ENCODE measurements at places on chromosomes 16 and 17. TPM values are rescaled to one million over a fixed set of nuclear protein-coding genes. Genes with fewer than 3 reads are reported as not detected.

The FXR2 gene
- 10.9 TPM for polyA plus RNA-seq

The CHD9NB gene
- polyA plus RNA-seq = 0.20 TPM

The LDHD gene
- 0.81 TPM for polyA plus RNA-seq

The DNAI2 gene
- polyA plus RNA-seq = not detected

The HBQ1 gene
- not detected for polyA plus RNA-seq

The FLYWCH1 gene
- 16.0 TPM for polyA plus RNA-seq

The TEX19 gene
- not detected for polyA plus RNA-seq

The C17orf50 gene
- not detected for polyA plus RNA-seq

The FOXJ1 gene
- polyA plus RNA-seq = not detected

The ARL5C gene
- not detected for polyA plus RNA-seq

The EVI2B gene
- polyA plus RNA-seq = 0.49 TPM

The PPL gene
- polyA plus RNA-seq = 1.7 TPM

The CEP112 gene
- 7.2 TPM for polyA plus RNA-seq

The PLXDC1 gene
- 0.24 TPM for polyA plus RNA-seq

The TLCD3B gene
- polyA plus RNA-seq = 0.13 TPM

The FTO gene
- polyA plus RNA-seq = 84.2 TPM

DNA sequence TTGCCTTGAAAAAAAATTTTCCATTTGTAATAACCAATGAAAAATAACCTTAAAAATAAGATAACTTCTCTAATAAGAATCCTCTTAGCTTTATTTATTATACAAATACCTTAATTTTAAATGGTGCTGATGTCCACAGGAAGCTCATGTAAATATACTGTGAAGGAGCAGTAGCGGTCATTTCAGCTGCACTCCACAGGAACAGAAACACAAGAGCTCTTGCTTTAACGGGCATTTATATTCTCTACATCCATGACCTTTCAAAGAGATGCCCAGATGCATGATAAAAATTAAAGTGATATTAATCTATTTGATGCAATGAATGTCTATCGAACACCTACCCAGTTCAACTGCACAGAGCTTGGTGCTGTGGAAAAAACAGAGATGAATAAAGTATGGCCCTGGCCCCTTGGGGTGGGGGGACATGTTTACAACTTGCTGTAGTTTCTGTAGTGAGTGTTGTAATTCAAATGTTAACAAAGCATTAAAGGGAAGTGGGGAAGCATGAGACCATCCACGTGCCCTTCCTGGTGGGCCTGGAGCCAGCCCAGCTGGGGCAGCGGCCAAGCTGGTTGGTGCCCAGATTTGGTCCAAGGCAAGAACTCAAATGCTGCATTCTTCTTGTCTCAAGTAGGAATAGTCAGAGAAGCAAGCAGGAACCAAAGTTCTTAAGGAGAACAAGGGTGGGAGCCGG lies 47.9 kb downstream of the IQCK start:
- no peak for DNase-seq

DNA sequence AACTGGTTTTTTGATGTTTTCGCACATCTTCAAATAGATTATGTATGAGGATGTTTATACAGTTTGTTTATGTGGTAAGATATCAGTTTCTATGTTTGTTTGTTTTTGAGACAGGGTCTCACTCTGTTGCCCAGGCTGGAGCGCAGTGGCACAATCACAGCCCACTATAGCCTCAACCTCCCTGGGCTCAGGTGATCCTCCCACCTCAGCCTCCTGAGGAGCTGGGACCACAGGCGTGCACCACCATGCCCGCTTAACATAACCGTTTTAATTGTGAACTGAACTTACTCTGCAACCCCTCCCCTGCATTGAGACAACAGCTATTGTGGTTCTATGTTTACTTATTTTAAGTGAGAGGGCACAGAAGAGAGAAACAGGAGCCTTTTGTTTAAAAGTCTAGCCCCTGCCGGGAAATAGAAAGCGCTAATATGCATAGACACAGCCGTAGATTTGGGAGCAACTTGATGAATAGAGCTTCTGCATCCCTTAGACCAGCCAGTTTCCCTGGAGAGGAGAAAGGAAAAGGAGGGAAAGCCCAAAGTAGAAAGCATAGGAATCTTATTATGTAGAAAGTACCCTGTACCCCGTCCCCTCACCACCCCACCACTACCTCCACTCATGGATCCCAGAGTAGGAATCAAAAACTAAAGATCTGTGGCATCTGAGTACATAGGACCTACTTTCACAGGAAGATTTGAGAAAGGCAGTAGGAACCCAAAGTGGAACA lies 19.6 kb upstream of the APPBP2 start:
- no peak for DNase-seq

GRCh38 chr16:3575491-3575890 lies 1.7 kb downstream of the NLRC3 start:
- DNase-seq = no peak

DNA sequence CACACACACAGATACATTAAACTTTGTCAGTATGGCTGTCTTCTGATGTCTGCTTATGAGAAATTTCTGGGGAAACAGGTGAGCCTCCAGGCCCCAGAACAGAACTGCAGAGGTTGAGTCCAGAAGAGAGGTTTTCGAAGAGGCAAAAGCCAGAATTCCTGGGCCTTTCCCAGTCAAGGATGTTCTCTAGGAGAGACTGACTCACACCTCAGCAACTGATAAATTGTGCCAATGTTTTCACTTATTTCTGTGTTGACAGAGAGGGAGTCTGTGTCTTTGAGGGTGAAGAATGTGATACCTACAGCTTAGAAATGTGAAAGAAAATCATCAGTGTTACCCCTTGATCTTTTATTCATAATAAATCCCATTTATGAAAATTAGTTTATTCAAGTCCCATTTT lies 30.3 kb downstream of the LDHD start:
- peak; percentile 54 for DNase-seq

DNA sequence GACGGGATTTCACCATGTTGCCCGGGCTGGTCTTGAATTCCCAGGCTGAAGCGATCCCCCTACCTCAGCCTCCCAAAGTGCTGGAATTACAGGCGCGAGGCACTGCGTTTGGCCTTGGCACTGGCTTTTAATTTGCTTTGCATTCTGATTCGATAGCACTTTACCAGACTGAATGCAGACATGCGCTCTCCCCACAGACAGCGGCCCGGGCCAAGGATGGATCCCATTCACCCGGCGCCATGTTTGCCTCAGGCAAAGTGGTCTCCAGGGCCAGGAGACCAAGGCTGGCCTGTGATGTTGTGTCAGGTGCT lies 41.7 kb downstream of the DHRS7B start:
- no peak for DNase-seq

GRCh38 chr16:78982096-78982744 lies 618.3 kb downstream of the MAF start:
- DNase-seq = no peak

DNA sequence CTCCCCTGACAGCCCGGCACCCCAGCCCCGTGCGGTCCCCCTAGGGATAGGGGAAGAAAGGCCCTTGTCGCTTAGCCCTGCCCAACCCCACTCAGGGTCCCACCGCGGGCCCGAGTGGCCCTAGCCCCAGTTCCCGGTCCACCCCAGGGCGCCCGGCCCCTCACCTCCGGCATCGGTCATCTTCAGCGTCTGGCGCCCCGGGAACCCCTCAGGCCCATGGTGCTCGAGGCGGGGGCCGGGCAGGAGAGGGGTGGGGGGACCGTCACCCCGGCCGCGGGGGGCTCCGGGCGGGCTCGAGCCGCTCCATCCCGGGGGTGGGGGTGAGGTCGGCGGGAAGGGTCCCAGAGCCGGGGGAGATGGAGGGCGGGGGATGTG lies 620 bp downstream of the SAMD14 start:
- DNase-seq = no peak

DNA sequence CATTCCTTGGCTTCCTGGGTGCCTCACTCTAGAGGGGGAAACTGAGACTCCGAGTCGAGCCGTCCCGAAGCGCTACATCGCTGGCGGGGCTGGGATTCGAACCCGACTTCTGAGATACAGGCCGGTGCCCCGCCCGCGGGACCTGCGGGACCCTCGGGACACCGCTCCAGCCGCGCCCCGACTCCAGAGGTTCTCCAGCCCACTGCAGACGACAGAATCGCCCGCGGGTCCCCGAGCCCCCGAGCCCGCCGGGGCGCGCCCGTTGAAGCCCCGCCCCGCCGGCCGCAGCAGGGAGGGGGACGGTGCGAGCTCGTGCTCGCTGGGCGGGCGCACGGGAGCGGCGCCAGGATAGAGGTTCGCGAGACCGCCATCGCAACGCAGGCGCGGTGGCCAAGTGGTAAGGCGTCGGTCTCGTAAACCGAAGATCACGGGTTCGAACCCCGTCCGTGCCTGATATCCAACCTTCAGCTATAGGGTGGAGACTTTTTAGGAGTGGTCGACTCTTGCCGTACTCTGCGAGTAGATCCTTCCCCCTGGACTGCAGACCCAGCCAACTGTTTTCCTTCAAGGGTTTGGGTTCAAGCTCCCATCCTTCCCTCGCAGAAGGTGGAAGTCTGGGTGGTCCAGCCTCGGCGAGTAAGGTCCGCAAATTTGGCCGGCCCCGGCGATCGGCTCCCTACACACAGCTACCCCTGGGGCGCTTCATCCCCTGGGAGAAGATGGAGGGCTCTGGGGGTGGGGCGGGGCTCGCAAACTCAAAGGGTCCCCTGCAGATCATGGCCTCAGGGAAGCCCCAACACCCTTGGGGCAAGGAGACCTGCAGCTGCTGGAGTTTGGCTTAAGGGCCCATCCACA lies 214.6 kb downstream of the MRTFB start:
- peak; percentile 90 for DNase-seq

GRCh38 chr16:4283939-4284338 lies 11.1 kb upstream of the TFAP4 start:
- DNase-seq = peak; percentile 55

- no peak for DNase-seq
These were observed 40.9 kb downstream of the PLXDC1 start for GRCh38 chr17:39110435-39111136.

DNA sequence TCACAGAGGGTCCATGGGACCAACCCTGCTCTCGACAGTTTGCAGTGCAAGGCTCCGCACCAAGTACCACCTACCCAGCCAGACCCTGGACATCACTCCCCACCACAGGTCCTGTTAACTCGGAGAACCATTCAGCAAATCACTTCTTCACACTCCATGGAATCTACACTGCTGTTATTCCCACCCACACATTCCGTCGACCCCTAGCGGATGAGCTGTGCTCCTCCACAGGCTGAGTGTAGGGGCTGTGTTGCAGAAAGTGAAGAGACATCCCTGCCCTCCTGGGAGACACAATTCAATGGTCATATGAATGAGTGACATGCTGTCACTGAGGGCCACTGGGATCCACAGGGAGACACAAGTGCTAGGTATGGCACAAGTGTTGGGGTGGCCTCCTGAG lies 27.5 kb downstream of the MPG start:
- no peak for DNase-seq

- peak; percentile 30 for DNase-seq
These were observed 25.8 kb upstream of the TNFSF12 start for GRCh38 chr17:7523033-7523432.

GRCh38 chr16:2896480-2897010 lies 13.5 kb downstream of the FLYWCH2 start:
- no peak for DNase-seq

DNA sequence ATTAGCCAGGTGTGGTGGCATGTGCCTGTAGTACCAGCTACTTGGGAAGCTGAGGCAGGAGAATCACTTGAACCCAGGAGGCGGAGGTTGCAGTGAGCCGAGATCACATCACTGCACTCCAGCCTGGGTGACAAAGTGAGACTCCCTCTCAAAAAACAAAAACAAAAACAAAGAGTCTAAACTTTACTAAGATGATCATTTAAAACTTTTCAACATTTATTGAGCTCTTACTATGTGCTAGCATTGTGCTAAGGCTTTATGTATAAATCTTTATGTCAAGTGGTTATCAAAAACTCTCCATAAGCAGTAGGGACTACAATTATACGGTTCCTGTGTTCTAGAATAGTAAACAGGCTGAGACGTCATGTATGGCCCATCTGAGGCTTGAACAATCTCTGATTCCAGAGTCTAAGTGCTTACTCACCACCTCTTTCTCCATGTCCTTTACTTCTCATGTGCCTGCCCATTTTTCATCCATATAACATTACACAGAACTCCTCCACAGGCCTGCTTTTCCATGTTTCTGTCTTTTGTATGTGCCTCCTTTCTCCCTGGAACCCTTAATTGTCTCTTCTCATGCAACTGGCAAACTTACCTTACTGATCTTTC lies 66.7 kb downstream of the NUP88 start:
- DNase-seq = no peak

- DNase-seq = no peak
These were observed 37.0 kb downstream of the NUBP1 start for GRCh38 chr16:10780628-10781027.

DNA sequence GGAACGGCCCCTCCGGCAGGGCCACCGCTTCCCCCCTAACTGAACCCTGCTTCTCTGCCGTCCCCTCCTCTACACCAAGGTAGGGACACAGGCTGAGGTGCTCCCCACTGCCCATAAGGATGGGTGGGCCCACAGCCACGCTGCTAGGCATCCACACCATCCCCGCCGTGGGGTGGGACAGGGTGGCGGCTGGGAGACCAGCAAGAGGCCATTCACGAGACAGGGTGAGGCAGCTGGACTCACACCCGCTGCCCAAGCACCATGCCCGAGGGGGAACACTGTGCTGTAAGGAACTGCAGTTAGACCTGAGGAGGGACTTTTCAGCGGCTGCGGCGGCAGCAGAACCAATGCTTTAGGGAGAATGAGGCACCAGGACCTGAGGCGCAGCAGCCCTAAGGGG lies 47.5 kb upstream of the RRN3 start:
- DNase-seq = peak; percentile 36

- DNase-seq = peak; percentile 34
These were observed 33.5 kb downstream of the SMURF2 start for GRCh38 chr17:64628641-64629040.

DNA sequence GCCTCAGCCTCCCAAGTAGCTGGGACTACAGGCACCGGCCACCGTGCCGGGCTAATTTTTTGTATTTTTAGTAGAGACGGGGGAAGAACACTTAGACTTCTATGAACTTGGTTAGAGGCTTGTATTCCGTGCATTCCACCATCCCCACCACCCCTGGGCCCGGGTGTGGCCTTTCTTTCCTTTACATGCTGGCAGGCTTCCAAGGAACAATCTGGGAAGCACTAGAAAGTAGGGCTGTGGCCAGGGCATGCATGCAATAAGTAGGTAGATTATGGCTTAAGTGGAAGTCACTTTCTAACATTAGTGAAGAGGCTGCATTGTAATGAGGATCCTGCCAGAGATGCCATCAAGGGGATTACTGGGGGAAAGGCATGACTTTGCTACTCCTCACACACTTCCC lies 171.6 kb downstream of the SHISA6 start:
- no peak for DNase-seq

DNA sequence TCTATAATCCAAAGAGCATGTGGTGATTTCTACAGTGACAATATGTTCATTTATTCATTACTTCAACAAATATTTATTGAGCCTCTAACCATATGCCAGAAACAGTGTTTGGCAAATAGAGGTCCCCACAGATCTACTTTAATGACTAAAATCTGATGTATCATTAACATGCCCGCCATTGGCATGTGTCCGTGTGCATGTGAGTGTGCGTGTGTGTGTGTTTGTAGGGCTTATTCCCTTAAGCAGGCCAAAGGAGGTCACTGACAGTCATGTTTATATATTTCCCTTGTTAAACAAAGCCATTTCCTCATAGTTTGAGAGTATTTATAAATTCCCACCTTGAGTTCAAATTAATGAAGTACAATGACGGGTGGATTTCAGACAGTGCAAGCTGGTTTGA lies 174.4 kb upstream of the IRX6 start:
- DNase-seq = no peak

GRCh38 chr17:27762527-27763305 lies 37.6 kb downstream of the NOS2 start:
- DNase-seq = peak; percentile 45

- DNase-seq = no peak
These were observed 43.9 kb upstream of the SLC5A11 start for GRCh38 chr16:24801761-24802302.

GRCh38 chr17:40179923-40180659 lies 2.8 kb downstream of the RAPGEFL1 start:
- peak; percentile 83 for DNase-seq

GRCh38 chr17:79125503-79125902 lies 50.9 kb downstream of the ENGASE start:
- DNase-seq = no peak
